ENCODE measurements at places on chromosomes 2 and 18.

DNA sequence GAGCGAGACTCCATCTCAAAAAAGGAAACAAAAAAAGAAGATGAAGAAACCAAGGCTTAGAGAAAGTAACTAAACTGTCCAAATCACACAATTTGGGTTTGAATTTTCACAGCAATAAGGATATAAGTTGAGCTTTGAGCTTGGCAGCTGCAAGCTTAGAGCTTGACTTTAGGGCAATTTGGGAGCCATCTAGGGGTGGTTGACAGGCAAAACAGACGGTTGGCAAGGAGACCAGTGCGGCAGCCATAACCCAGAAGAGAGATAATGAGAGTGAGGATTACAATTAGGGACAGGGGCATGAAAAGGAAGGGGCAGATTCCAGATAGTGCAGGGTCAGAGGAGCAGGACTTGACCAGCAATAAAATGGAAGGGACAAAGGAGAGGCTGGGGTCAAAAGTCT is 382.2 kb upstream of the HNRNPA3 start:
- no peak for DNase-seq

DNA sequence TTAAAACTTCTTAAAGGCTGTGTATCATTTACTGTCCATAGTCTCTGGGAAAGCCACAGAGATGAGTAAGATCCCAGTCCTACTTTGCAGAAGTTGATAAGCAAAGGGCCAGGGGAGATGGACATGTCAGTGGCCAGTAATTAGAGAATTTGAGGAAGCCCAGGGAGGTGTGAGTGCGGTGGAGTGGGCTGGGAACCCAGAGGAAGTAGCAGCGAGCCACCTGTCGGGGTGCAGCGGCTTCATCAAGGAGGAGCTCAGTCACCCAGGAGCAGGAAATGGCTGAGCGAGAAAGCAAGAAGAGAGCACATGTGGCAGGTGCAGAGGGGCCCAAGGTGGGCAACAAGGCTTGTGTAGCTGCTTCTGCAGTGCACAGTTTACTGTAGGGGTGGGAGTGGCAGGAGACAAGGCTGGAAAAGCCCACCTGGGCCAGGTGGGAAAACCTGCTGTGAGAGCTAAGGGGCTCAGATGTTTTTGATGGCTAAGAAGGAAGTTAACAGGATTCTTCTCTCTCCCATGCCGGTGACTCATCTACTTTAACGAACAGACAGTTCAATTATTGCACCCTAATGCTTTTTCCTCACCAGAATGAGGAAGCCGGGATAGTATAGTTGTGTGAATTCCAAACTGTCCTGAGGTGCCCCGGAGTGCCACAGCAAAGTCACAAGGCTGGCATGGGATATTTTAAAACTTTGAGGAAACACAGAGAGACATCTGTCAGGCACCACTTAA is 34.8 kb upstream of the MGAT5 start:
- no peak for DNase-seq

GRCh38 chr2:240717181-240717641 is 25.5 kb downstream of the AQP12A start:
- no peak for DNase-seq

- no peak for DNase-seq
Measured at GRCh38 chr2:150309311-150310080, 178.0 kb downstream of the RND3 start.

- DNase-seq: no peak
Measured at GRCh38 chr2:148981324-148981723, 57.2 kb upstream of the LYPD6B start.

- DNase-seq: no peak
Measured at GRCh38 chr18:35581898-35582641, 530 bp downstream of the GALNT1 start.

GRCh38 chr2:228417526-228417925 is 236.0 kb upstream of the SPHKAP start:
- no peak for DNase-seq

DNA sequence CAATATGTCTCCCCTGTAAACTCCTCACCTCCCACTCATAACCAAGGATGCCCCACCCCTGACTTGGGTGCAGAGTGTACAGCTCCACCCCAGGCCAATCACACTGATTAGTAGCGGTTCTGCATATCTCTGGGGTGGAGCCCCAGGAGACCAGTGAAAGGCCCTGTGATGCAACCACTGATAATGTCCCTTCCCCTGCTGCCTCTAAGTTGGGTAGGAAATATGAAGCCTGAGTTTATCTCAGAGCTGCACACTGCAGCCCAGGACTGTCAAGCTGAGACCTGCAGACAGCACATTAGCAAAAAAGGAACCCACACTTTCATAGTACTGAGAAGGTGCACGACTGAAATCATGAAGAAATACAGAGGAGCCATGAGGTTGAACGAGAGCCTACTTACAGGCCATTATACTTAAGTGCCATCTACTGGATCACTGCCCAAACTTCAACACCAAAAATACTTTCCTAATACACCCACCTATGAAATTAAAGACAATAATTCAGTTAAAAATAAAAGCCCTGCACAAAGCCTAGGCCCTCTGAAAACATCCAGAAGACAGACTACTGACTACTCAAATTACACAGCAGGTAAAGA is 455.4 kb upstream of the LRRTM4 start:
- no peak for DNase-seq

DNA sequence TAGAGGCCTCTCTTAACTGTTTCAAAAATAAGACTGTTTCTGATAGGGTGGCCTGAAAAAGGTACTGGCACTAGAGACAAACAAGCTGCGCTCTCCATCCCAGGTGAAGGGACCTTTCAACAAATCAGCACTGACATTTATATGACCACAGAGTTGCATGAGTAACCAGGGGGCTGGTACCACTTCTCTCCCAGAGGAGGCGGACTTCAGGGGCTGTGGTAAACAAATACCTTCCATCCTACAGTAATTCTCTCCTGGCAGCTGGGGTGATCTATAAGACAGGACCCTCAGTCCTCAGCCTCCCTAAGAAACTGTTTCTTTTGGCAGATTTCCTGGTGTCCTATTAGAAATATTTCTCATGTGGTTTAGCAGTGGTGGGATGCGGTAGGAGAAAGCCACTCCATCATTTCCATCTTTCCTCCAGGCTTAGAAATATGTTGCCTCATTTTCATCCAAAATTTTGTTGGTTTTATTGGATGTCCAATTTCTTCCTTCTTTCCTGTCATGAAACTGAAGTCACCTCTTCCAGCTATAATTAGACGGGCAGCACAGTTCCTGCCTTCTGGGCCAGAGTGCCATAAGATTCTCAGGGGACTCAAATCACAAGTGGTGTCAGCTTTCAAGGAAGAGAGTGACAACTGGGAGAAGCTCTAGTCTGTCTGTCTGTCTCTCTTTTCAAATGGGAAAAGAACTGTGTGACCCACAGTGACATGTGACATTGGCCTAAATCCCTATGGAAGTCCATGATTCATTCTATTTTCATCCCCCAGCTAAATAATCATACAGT is 96.4 kb downstream of the CYRIA start:
- DNase-seq: no peak

- DNase-seq: no peak
Measured at GRCh38 chr2:64221935-64222334, 77.7 kb upstream of the PELI1 start.

DNA sequence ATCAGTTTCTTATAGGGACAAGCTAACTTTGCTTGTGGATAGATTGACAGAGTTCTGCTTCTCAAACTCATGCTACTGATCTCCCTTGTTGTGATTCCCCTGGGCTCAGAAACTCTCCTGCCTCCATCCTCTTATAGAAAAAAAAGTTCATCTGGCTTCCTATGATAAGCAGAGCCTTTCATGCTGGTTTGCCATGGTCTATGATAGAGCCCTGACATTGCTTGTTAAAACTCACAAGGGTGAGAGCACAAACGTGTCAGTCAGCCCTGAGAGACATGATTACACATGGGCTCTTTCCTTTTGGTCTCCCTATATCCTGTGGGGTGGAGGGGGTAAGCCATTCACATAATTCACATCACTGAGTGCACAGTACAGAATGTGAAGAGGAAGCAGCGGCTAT is 121.8 kb downstream of the TDRD15 start:
- no peak for DNase-seq

DNA sequence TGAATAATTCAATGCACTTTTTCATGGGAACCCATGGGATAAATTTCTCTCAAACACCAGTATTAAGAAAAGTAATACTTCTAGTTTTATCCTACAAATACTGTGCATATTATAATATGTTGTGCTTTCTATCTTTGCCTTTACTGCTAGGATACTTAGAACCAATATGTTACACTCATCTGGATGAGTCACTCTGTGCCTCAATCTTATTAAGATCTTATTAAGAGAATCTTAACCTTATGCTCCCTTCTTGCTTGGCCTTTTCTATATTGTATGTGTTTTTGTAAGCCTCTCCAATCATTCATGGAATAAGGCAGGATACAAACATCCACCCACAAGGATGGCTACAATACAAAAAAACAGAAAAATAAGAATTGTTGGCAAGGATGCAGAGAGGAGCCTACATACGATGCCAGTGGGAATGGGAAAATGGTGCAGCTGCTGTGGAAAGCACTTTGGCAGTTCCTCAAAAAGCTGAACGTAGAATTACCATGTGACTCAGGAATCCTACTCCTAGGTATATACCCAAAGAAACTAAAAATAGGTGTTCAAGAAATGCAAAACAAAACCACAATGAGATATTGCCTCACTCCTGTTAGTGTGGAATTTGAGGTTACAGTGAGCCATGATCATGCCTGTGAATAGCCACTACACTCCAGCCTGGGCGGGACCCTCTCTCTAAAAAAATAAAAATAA is 10.7 kb upstream of the TWSG1 start:
- no peak for DNase-seq

- no peak for DNase-seq
Measured at GRCh38 chr2:45770811-45771210, 119.3 kb downstream of the PRKCE start.

DNA sequence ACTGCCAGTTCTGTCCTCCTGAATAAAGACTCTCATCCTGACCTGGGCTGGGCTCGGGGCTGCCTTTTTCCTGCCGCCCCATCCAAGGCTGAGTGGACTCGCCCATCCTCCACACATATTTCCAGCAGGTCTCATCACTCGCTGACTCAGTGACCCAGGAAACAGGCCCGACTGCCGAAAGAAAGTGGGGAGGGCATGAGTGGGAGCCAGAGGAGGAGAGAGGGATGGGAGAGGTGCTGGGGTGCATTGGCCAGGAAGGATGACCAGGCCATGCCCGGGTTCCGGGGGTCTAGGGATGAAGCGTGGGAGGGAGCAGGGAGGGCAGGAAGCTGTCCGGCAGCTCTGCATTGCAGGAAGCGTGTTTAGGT is 66.7 kb downstream of the TWIST2 start:
- no peak for DNase-seq

DNA sequence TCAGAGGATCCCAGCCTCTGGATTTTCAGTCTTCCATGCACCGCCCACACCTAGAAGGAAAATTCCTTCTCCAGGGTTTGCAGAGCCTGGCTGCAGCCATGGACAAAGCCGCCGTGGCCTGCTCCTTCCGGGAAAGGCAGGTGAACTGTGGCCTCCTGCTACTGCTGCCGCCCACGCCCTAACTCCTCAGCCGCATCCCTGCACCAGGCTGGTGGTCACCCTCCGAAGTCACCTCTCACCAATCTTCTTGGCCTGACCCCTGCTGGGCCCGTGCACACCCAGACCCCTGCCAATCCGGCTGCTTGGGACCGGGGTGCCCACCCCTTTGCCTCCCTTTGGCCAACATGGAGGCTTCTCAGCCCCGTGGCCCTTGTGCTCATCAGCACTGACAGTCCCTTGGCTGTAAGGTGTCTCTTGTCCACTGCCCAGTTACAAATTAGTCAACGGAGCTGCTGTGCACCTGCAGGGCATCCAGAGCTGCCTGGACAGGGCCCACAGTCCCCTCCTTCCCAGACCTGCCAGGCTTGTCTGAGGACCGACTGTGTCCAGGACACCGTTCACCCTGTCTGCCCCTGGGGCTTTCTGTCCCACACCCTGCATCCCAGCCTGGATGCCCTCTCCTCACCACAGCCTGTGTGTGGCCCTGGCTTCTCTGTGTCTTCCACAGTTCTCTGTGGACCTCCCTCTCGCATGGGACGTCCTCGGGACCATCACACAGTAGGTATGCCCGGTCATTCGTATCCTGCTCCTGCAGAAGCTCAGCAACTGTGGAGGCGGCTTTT is 130.1 kb upstream of the TPO start:
- no peak for DNase-seq

GRCh38 chr2:115796078-115796477 is 1353.6 kb downstream of the DPP10 start:
- no peak for DNase-seq

DNA sequence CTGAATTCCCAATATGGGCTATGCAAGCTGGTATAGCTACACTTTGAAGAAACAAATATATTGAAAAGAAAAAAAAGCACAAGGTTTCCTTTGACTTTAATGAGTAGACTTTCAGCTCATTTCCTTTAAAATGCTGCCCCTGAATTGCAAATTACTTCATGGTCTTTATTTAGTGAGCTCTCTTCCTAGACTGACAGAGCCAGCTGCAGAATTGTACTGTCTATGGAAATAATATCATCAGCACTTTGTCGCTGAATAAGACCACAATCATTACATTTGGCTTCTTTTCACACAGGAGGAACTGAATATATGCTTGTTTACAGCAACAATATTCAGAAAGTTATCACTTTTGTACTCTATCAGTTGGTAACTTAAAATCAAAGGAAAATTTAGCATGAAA is 41.7 kb downstream of the ARL5A start:
- no peak for DNase-seq

- DNase-seq: no peak
Measured at GRCh38 chr2:80035749-80036285, 268.7 kb downstream of the LRRTM1 start.

GRCh38 chr2:21981127-21981526 is 857.4 kb downstream of the TDRD15 start:
- no peak for DNase-seq
